Stimulated activated CD4-positive, alpha-beta T cell treated with anti-CD3 and anti-CD28 coated beads, Interleukin-4, amount 100 ng/mL, for 1 hour (primary cell): ENCODE measurements at places on chromosomes 6 and 20.

GRCh38 chr6:109978174-109979032 is at the start of gene GPR6:
GPR6 (plus strand) TSS chr6:109978311; CDS start chr6:109979113, 802 bp downstream.
- peak; percentile 50 for DNase-seq

GRCh38 chr20:20233041-20233514 is 134.8 kb upstream of the INSM1 start:
- no peak for DNase-seq

DNA sequence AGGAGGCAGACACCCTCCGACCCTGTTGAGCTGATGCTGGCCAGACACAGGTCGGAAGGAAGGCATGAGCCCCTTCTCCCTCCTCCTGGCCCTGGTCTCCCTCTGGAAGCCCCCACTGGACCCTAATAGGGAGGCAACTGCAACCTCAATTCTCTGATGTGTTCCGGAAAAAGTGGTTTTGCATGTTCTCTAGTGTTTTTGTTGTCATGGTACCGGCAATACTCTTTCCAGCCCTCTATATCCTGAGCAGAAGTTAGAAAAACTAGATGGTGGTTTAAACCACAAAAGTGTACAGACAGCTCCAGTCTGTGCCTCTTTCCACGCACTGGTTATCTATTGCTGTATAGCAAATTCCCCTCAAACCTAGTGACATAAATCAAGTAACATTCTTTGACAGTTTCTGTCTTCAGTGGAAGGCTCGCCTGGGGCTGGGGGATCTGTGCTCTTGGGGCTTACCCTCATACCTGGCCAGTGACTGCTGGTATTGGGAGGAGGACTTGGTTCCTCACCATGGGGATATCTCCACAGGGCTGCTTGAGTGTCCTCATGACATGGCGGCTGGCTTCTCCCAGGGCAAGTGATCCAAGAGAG is 37.0 kb downstream of the SYTL3 start:
- DNase-seq: no peak

DNA sequence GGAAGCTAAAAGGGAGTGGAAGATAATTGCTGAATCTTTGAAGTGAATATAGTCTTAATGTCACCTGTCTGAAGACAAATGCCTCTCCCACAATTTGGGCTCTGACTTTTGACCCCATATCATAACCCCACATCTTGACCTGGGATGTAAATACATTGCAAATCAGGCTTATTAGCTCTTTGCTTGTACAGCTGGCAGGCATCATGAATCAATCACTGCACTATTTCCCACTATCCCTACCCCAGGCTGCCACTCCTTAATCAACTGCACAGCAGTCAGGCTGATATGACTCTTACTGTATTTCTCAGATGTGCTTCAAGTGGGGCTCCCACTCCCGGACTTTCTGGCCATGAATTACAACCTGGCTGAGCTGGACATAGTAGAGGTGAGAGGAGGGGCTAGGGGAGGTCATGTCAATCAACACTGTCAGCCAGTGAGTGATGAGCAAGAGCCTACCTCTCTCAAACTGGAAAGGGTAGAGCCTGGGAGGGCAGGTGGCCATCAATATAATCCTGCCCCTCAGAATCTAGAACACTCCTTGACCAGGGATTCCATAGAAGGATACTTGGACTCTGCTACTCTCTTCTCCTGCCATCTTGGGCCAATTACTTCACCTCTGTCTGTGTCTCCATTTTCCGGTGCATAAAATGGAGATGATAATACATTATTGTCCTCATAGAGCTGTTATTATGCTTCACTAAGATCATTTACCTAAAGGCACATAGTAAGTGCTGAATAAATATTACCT is 10.5 kb upstream of the BPIFB3 start:
- DNase-seq: no peak

DNA sequence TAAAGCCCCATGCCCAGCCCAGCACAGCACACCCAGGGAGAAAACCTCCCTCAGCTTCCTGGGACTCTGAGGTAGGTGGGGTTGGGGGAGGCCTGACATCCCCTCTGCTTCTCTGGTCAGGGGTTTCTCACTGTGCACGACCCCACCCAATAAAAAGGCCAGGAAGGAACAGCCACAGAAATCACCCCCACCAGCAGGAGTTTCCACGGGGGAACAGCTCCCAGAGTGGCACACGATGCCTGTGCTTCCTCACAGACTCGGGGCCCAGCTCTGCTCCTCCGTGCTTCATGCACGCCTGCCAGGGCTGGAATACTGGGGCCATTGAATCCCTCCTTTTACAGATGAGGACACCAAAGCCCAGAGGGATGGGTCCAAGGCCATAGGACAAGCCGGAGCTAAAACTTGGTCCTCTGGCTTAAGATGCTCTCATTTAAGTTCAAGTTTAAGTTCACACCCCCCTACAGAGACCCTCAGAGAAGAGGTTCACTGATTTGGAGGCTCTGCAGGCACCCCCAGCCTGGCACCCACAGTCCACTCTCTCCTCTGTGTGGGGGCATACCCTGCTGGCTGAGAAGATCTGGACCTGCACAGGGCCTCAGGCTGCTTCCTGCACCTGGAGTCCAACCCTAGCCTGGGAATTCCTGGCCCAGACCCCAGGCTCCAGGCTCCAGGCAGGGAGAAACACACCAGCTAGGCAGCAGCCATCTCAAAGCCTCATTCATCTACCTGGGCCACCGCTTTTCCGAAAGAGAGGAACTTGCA is 14.3 kb downstream of the ACSS1 start:
- DNase-seq: no peak

DNA sequence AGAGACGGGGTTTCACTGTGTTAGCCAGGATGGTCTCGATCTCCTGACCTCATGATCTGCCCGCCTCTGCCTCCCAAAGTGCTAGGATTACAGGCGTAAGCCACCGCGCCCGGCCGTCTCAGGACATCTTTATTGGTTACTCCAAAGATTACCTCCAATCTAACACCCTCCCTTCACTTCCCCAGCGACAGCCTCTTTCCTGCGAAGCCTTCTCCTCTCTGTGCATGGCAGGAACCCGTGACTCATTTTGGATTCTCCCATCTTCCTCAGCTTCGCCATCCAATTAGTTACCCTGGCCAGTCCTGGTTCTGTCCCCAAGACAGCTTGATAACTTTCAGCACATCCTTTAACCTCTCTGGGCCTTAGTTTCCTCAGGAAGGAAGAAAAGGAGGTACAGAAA is 51.3 kb upstream of the TOX2 start:
- no peak for DNase-seq

- DNase-seq: no peak
Measured at GRCh38 chr6:87656857-87657256, 45.2 kb downstream of the AKIRIN2 start.

DNA sequence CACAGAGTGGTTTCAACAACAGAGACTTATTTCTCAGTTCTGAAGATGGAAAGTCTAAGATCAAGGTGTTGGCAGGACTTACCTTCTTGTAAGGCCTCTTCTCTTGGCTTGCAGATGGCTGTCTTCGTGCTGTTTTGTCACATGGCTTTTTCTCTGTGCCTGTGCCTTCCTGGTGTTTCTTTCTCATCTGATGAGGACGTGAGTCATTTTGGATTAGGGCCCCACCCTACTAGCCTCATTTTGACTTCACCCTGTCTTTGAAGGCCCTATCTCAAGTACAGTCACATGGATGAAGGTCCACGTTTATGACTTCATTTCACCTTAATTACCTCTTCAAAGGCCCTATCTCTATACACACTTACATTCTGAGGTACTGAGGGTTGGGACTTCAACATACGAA is 41.4 kb upstream of the LAMA2 start:
- no peak for DNase-seq

GRCh38 chr6:167030222-167031072 is 31.2 kb downstream of the CEP43 start:
- DNase-seq: no peak

- no peak for DNase-seq
Measured at GRCh38 chr6:32849126-32849525, 4.4 kb downstream of the TAP1 start.

GRCh38 chr6:6781873-6782227 is 193.3 kb downstream of the LY86 start:
- DNase-seq: no peak

DNA sequence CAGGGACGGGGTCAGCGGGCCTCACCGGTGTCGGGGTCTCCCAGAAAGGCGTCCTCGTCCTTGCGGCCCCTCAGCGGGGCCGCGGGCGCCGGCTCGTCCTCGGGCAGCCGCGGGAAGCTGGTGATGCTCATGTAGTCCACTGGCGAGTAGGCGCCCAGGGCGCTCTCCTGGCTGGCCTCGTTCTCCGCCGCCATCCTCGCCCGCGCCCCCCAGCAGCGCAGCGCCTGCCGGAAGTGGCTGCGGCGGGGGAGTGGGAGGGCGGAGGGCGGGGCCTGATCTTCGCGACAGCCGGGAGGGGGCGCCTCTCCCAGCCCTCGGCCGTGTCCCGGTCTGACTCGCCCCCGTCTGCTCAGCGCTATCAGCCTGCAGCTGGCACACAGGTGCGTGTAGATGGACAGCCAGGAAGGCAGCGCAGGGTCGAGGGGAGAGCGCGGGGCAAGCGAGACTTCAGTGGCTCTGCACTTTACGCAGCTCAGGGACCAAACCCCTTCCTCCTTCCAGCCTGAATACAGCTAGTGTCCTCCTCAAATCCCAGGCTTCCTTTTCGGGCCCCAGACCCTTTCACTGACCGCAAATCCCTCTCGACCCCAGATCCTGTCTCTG is at the start of gene GGT7:
GGT7 (minus strand) TSS at position 235 of the 603 bp plus-strand sequence; CDS start at position 194, 41 bp downstream.
- DNase-seq: peak; percentile 90

DNA sequence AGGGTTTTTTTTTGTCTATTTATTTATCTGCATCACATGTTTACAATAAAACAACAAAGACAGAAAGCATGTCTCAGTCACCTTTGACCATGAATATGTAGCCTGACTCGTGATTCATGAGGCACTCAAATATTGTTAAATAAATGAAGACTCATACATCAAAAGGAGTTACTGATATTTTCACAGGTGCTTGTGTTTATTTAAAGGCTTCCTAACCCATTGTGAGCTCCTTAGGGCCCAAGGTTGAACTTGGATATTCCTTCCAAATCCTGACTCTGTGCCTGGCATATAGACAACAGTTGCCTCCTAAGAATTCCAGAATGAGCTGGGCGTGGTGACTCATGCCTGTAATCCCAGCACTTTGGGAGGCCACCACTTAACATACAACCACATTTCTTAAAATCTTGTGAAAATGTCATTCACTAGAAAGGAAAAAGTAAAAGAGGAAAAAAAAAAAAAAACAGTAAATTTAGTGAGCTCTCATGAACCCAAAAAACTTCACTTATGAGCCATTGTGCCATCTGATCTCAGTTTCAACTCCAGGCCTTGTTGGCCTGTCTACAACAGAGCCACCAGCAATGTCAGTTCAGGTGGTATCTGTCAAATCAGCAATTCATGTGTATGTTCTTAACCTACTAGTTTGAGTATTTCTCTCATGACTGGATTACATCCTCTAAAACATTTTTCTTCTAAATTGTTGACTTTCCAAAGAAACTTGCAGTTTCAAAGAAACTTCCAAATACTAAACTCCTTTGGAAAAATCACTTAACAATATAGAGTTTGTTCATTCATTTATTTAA is 162.7 kb upstream of the MARCKS start:
- DNase-seq: no peak

DNA sequence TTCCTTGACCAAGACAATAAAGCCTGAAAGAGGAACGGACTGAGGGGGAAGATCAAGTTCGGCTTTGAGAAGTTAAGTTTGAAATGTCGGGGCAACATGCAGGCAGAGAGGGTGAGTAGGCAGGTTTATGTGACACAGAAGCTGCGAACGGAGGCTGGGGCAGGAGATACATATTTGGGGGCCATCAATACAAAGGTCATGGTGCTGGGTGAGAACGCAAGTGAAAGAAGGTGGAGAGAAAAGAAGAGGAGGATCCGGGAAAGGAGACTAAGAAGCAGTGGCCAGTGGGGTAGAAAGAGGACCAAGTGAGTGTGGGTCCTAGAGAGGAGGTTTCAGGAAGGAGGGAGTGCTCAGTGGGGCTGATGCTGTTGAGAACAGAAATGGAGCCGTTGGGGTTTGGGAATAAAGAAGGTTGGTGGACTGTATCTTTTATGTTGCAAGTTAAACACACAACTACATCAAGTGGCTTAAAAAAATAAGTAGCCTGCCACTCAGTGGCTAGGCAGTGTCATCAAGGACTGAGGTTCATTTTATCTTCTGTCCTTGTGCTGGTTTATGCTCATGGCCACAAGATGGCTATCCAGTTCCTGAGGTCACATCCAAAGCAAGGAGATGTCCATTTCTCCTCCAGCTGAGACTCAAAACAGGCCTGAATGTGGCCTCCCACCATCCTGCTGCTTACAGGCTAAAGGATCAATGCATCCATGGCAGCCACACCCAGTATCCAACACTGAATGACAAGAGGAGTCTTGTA is 1.7 kb upstream of the BLCAP start:
- no peak for DNase-seq

- DNase-seq: no peak
Measured at GRCh38 chr20:3158968-3159431, 665 bp downstream of the FASTKD5 start.

- DNase-seq: no peak
Measured at GRCh38 chr6:40848868-40849514, 190.0 kb downstream of the UNC5CL start.

DNA sequence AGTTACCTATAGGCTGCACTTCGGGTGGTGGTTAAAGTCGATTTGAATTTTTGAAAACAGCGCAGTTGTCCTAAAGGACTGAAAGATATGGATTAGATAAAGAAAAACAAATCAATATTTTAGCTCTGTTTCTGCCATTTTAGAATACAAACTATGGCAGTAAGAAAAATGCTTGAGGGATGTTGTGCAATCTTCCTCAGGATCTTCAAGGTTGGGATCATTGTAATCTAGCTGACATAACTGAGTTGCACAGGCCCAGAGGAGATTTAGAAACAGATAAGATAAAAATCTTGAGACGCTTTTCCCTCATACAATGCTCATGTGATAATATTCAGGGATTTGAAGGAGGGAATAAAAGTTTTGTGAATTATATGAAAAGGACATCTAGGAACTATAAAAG is 926 bp downstream of the PEX3 start:
- DNase-seq: no peak

DNA sequence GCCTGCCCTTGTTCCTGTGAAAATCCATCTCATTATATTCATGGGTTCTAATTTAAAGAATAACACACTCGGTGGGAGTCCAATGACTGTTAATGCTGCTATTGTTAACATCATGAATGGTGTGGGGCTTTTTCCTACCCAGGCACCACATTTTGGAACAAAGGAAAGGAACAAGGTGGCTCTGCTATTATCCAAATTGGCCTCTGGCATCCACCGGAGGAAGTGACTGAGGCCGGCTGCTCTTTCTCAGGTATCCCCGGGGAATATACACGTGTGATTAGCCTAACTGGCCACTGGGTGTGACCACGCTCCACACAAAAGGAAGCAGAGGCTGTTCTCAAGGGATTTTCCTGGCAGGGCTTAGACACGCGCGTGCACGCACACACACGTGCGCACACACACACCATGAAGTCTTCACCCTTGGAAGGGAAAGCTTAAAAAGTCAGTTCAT is 601.2 kb upstream of the ARID1B start:
- no peak for DNase-seq
